ENCODE measurements at places on chromosomes 11 and 22.

GRCh38 chr11:46633291-46634217 lies 16.2 kb downstream of the ATG13 start:
- no peak for DNase-seq

DNA sequence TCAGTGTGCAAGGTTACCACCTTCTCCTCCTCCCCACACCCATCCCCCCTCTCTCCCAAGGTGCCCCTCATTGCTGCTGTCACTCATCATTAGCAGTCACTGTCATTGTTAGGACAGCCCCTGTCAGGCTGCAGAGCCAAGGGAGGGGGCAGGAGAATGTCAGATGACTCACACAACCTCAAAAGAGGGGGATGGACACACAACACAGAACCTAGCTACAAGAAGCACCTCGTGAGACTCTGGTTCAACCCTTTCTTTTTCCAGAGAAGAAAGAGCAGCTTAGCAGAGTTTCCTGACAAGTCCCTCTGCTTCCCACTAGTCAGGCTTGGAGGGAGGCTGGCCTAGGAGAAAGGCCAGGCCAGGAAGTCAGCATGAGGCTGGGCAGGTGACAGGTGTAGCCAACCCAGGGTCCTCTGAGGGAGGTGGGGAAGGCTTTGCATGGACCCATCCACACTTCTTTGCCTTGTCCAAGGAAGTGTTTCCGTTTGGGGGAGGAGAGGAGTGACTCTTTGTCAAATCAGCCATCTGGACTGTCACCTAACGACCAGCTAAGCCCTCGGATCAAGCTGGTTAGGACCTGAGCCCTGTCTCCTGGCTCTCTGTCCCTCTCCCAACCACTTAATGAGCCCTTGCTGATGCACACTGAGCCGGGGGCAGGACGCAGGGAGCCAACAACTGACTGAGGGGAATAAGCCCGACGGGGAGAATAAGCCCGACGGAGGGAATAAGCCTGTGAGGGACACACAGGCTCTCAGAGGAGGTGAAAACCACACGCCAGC lies 18.3 kb downstream of the ADORA2A start:
- DNase-seq, result peak; percentile 41

DNA sequence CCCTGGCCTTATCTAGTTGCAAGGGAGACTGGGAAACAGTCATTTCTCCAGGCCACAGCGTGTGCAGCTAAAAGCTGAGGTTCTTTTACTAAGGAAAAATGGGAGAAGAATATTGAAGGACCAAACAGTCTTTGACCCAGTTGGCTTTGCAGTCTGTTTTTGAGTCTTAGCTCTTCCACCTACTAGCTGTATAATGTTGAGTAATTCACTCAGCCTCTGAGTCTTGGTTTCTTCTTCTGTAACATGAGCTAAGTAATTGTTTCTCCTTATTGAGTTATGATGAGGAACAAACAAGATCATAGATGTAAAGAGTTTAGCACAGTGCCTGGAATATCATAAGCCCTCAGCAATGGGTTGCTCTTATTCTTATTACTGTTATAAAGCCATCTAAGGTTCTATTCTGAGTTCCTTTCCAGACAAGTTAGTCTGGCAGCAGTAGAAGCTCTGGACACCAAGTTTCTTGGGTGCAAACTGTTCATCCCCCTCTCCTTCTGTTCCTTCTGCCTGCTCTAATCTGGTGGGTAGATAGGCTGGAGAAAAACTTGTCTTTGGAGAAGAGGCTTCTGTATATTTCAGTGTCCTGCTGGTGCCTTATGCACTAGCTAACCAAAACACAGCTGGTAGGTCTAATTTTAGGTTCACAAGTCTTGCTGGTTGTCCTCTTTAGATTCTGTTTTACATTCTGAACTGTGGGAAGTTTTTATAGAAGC lies 13.5 kb downstream of the TRIM44 start:
- DNase-seq, result no peak

DNA sequence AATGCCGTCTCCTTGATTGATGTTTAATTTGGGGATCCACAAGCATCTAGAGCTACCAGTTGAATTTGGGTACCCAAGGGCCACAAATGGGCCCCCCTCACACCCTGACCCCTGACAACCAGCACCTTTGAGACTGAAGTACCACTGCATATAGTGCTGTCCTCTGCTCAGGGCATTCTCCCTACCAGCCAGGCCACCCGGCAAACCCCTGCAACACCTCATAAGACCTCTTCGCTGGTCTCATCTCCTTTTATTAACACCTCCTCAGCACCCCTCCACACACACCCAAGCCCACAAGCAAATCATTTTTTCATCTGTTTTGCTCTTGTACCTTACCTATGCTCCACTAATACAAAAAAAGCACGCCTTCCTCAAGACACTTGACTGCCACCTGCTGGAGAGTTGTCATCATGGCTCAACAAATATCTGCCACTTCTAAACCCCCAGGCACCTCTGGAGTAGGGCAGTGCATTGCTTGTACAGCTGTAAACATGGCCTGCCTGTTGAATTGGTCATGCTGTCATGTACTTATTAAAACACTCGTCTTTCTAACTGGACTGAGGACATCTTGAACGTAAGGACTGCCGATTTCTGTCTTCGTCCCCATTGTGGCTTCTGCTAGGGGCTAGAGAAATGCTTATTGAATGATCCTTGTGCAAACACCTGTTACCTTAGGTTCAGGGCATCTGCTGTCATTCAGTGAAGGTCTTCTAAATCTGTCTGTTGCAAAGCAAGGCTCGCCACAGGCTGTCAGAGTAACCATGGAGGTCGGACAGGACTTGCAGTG lies 66.5 kb downstream of the BMAL1 start:
- DNase-seq, result peak; percentile 64

DNA sequence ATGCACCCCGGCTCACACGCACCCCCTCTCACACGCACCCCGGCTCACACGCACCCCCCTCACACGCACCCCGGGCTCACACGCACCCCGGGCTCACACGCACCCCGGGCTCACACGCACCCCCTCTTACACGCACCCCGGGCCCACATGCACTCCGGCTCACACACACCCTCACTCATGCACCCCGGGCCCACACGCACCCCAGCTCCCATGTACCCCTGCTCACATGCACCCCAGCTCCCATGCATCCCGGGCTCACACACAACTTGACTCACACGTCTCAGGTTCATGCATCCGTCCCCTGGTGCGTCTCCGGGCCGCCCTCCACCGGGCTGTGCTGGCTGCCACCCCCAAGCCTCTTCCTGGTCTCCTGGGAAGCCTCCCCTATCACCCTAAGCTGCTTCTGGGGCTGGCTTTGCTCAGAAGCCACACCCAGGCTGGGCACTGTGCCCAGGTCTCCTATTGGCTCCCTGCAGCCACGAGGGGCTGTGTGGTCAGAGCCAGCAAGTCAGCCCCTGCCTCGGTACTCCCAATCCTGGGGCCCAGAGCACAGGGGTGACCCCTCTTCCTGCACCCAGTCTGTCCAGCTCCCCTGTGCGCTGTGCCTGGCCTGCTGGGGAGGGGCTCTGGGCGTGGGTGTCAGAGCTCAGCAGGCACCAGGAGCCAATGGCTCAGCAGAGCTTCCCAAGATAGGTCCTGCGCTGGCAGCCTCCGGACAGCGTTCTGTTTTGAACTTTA lies 16.9 kb downstream of the TSPAN4 start:
- no peak for DNase-seq

- DNase-seq, result no peak
Measured at GRCh38 chr11:100855466-100856067, 168.5 kb downstream of the ARHGAP42 start.

- DNase-seq, result no peak
Measured at GRCh38 chr22:45172881-45173585, 9.3 kb downstream of the NUP50 start.

DNA sequence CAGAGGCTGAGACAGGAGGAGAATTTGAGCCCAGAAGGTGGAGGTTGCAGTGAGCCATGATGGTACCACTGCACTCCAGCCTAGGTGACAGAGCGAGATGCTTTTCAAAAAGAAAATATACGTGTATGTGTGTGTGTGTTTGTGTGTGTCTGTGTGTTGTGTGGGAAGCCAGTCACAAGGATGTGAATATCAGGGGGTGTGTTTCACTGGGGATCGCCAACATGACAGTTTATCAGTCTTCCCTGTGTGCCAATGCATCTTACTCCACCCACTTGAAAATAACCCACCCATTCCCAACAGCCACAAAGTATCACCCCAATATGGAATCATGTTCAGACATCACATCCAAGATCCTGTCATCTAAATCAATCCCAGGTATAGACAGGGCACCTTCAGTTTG lies 10.4 kb upstream of the APOBEC3B start:
- DNase-seq, result no peak

DNA sequence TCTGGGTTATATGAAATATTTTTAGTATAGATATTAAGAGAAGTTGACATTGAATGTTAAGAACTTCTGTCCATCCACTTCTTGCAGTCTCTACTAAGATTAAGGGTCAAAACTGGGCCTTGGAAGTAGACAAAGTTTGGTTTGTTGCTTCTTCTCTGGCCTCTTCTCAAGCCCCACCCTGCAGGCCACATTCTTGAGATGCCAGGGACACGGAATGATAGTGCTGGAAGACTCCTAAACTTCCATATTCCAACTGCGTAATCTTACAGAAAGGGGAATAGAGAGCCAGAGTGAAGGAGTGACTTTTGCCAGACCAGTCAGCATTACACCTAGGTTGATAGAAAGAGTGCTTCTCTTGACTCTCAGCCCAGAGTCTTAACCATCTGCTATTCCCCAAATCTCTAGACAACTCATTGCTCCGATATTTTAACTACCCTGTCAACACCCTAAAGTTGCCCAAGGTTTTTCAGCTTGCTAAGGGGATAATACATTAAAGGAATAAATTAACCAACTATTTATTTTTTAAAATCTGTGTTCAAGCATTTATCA lies 136.4 kb upstream of the SYN3 start:
- no peak for DNase-seq

DNA sequence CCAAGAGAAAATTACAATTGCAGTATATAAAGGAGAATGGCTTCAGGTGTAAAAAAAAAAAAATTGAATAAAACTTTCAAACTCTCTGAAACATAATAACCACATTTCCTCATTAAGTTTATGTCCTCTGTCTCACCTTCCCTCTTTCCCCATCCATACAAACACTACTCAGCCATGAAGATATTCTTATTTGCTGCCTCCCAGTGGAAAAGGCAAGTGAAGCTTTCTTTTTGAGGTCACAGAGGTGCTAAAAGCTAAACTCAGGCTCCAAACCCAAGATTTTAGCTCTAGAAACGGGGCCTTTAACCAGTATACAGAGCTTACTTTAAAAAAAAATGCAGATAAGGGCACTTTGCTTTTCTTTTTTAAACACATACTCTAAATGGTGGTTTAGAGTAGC lies 1568.5 kb downstream of the FAM181B start:
- DNase-seq, result no peak

- peak; percentile 74 for DNase-seq
Measured at GRCh38 chr11:121298774-121299173, 6.2 kb downstream of the SC5D start.

DNA sequence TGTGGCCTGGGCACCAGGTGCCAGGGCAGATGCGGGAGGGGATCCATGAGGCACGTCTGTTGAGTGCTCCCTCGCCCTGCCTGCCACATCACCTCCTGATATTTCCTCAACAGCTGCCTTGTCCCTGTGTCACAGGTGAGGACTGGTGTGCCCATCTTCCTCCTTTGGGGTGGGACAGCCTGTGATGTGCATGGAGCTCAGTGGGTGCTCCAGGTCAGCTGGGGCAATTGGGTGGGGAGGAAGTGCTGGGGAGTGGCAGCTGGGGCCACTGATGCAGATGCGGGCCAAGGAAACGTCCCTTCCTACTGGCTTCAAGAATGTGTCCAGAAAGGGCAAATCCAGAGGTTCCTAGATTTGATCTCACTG lies 83.6 kb downstream of the MORC2 start:
- DNase-seq, result no peak

DNA sequence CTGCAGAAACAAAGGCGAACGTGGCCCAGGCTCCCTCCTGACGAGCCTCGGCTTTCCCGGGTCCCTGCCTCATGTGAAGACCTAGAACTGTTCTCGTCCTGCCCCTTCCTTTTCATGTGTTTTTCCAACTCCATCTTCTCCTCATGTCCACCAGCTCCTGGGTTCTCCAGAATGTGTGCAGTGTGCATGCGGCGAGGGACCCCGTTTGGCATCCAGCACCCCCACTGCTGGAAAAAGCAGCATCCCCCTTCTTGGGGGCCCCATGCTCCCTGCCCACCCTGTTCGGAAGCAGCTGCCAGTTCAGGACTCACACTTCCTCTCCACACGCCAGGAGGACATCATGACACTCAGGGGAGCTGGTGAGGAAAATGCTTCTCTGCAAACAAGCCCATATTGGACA lies 313.5 kb downstream of the BRD1 start:
- peak; percentile 19 for DNase-seq

DNA sequence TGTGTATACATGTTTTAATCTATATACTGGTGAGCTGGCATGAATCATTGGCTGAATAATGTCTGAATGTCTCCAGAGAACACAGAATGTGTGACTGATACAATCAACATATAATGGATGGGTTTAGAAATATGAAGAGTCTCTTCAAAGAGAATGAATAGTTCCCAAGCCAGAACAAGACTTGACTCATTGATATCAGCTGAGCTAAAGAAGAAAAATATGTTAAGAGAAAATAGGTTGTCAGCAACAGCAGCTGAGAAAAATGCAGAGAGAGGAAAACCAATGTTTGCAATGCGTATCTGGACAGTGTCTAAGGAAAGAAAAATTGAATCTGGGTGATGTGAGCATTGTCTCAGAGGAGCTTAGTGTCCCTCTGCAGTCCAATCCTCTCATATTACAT lies 1281.8 kb upstream of the TENM4 start:
- DNase-seq, result no peak

- no peak for DNase-seq
Measured at GRCh38 chr22:49595465-49596078, 232.1 kb downstream of the BRD1 start.

DNA sequence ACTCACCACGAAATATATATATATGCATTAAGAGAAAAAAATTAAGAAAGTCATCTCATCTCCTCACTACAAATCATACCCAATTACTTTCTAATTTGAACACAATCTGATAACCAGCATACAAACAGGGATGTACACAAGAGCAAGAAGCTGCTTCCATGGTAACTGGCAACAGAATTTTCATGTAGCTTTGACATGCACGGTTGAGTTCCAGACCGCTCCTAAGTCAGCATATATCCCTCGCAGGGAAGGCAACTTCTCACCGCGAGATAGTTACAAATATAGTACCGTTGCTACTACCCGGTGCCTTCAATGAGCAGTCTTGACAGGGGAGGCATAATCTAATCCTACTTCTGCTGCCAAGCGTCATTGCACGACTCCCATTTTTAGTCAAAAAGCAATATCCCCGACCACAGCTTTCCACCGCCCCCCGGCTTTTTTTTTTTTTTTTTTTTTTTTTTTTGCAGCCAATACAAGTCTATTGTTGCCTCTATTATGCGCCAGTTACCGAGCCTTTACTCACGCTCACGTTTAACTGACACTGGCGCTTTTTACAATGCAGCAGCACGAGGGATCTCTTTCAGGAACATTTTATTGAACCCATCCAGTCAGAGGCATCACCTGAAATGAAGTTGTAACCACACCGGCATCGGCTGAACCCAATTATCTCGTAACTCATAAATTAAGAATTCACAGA lies 2.2 kb downstream of the CADM1 start:
- DNase-seq, result no peak

All from H9 (cell line).